ENCODE measurements at places on chromosomes 7 and 10. TPM values are rescaled to one million over a fixed set of nuclear protein-coding genes. Genes with fewer than 3 reads are reported as not detected.
A peak's percentile ranks its signal among the peaks of the same experiment; 100 is the strongest.

DNA sequence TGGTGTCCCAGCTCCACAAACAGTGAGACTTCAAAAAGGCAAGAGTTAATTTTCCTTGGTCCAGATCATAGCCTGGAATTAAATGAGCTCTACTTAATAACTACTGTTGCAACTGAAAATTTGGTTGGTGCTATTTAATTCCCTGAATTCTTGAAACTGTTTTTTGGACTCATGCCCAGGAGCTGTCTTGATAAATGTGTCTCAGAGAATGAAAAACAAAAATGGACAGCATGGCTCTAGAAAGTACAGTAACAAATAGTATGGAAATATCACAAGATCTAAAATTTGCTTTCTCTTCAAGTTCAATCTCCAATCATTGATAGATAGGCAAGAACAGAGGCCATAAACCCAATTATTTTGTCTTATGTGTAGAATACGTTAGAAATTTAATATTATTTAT, 42.5 kb downstream of the CCDC71L start:
- DNase-seq: no peak

DNA sequence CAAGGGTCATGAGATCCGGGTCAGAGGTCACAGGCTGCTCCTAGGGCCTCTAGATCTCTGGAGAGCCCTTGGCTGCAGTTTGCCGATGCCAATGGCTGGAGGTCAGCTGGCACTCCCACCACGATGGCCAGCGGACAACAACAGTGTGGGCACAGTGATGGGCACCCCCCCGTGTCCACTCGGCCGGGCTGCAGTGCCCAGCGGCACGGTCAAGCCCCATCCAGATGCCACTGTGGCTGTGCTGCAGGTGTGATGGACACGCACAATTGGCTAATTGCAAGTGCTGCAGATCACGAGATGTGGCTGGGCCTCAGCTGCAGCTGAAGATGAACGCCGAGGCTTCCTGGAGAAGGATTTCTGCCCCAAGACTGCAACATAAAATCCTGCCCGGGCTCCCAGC, 80.7 kb downstream of the PDGFA start:
- no peak for DNase-seq

DNA sequence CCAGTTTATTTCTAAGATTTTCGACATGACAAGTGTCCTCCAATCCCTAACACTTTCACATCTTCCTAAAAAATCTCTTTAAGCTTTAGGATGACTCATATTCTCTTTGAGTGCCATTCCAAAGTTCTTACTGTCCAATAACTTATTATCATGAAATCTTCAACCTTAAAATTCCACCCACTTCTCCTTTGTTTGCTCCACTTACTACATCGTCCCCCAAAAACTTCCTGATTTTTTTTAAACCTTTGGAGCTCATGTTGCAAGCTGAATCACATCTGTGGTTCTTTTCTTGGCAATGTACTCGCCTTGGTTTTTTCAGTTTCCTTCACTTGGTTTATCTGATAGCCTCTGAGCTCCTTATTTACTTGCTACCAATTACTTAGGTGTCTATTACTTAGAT, 39.2 kb upstream of the JCAD start:
- no peak for DNase-seq

DNA sequence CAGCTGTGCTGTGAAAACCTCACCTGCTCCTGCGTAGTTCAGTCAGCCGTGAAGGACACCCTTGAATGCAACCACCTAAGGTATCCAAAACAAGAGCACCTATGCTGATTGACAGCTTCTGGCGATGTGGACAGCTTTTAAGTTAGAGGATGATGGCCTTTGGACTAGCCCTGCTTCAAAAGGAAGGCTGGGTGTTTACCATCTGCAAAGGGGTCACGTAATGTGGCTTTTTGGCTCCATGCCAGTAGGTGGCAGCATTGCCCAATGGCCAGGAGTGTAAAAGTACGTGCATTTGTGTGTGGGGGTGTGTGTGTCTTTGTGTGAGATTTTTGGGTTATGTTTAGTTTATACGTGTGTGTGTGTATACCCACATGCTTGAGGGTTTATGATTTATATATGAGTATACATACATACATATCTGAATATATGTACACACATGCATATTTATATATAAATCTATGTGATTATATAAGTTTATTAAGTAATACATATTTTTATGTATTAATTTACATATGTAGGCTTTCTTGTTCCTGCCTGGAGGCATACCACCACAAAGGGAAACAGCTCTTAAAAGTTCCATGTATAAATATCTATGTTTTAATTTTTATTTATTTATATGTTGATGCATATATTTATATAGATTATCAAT, 236.3 kb upstream of the ANKRD30A start:
- DNase-seq: peak; percentile 56

DNA sequence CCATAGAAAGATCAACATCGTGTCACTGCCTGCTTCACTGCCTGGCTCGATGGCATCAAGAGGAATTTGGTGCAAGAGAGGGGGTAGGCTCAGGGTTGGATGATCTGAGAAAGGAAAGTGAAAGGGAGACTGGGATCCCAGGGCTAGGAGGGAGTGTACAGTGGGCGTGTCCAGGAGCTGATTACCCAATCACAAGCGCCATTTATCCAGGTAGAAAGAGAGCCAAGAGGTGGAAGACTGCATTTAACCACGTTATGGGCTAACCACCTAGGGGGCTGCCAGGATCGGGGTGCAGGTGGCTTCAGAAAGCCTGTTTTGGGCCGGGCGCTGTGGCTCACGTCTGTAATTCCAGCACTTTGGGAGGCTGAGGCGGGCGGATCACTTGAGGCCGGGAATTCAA, 10.3 kb downstream of the PODXL start:
- DNase-seq: no peak

DNA sequence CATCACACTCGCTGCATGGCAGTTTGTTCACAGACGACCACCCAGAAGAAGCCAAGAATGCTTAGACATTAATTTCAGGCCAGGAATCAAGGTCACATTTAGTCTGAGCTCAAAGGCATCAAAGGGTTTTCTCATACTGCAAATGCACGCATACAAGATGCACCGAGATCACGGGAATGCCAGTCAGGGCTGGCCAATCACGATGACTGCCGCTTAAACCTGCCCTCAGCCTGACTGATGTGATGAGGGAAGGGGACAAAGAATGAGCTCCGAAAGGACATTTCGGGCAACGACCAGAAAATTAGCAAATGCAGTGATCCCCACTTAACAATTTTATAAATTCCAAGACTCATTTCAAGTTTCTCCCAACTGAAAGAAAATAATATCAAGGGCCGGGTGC, 20.2 kb downstream of the CTBP2 start:
- no peak for DNase-seq

DNA sequence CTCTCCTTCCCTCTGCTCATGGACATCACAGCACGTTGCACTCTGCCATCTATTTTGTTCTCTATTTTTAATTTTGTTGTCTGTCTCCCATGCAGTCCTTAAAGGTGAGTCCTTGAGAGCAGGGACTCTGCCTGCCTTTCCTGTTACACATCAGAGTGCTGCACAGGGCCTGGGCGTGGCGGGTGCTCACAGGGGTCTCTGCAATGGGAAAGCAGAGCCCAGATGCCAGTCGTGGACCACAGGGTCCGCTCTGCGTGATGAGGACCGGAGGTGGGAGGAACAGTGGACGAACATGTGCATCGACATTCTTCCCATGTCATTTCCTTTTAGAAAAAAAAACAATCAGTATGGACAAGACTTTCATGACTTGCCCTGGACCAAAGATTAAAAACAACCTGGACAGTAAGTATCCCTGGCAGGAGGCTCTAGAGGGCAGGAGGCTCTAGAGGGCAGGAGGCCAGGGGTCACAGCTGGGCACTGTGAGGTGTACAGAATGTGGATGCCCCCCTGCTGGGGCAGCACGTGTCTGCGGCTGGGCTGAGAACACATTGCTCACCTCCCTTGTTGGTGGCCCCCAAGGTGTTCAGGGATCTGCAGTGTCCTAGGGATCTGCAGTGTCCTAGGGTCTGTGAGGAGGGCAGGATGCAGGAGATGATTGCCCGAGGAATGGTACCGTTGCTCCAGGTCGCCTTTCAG, 29.6 kb upstream of the ZNF488 start:
- no peak for DNase-seq

DGKB gene
- not detected for total RNA-seq

PRRT4 gene
- not detected for total RNA-seq

AGR2 gene
- not detected for total RNA-seq

UPK3B gene
- total RNA-seq: 4.9 TPM

HMX2 gene
- not detected for total RNA-seq
